ENCODE measurements at places on chromosomes 5 and 9. TPM values are rescaled to one million over a fixed set of nuclear protein-coding genes. Genes with fewer than 3 reads are reported as not detected.
A peak's percentile ranks its signal among the peaks of the same experiment; 100 is the strongest.

DNA sequence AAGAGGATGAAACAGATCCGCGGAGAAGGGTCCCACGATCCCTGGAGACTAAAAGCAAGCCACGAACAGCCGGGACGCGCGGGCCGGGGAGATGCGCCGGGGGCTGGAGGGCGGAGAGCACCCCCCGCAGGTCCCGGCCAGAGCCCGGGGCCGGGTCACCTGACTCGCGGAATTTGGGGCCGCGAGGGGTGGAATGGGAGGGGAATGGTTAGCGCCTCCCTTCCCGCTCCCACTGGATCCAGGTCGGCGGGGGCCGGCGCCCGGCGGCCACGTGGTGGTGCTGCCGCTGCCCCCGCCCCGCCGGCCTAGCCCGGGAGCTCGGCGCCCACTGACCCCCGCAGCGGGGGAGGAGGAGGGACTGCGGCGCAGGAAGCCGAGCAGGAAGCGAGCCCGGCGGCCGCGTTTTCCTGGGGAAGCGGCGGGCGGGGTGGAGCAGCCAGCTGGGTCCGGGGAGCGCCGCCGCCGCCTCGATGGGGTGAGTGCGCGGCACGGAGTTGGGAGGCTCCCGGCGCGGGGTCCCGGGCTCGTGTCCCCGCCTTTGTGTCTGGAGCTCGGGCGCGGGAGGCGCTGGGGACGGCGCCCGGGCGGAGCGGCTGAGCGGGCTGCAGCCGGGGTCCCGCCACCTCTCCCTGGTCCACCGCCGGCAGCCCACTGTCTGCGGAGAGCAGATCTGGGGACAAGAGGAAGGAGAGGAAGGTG, at the start of gene RAI14:
TSS of gene RAI14 (plus strand) at position 328 of the 699 bp plus-strand sequence. CDS start 30,592 bp downstream, outside the sequence.
- DNase-seq, result peak; percentile 87
- peaks cover 15% of the 10 kb centered on the region for H3K36me3 ChIP-seq
- peak within 1 kb of the TSS; percentile 97 for H3K4me3 ChIP-seq
- peak within 1 kb of the TSS; percentile 92 for H3K27ac ChIP-seq

DNA sequence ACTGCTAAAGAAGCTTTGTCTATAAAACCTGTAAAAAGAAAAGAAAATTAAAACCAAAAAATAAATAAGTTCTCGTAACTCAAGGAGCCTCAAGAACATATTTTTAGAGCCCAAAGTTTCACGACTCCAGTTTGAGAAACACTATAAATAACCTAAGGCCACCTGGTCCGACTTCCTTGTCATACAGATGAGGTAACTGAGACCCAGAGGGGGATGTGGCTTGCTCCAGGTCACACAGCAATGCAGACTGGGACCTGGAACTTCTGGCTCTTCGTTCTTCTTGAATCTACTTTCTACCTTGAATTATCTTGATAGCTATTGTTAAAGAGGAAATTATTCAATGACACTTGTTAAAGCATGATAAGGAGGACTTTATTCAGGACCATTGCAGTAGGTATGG, 514.8 kb downstream of the CDK5RAP2 start:
- no peak overlapping the region for H3K27ac ChIP-seq
- no peak for DNase-seq
- peaks cover 4% of the 10 kb centered on the region for H3K27me3 ChIP-seq
- no peaks in the 10 kb centered on the region for H3K36me3 ChIP-seq

- H3K27ac ChIP-seq, result no peak overlapping the region
- no peak overlapping the region for H3K4me3 ChIP-seq
- H3K4me1 ChIP-seq, result peaks cover 6% of the 10 kb centered on the region
- H3K27me3 ChIP-seq, result no peaks in the 10 kb centered on the region
- no peaks in the 10 kb centered on the region for H3K36me3 ChIP-seq
These were observed 9.9 kb downstream of the C9orf40 start for GRCh38 chr9:74942801-74943200.

ESM1 gene
- 8.2 TPM for total RNA-seq

DNA sequence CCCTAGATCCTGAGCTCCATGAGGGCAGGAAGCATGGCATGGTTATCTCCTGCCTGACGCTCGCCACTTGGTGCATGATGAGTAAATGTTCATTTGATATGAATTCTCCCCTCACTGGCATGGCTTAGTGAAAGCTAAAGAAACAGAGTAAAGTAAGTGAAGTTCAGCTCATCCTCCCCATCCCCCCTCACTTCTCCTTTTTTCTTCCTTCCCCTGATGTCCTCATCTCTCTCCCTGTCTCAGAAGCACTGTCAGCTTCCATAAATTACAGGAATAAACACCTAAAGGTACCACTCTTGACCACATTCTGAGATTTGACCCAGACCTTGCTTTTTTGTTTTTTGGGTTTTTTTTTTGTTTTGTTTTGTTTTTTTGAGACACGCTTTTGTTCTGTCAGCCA, 73.3 kb downstream of the SNX18 start:
- DNase-seq, result no peak
- H3K27me3 ChIP-seq, result peaks cover 2% of the 10 kb centered on the region
- no peak overlapping the region for H3K4me3 ChIP-seq
- H3K27ac ChIP-seq, result no peak overlapping the region
- H3K4me1 ChIP-seq, result no peaks in the 10 kb centered on the region
- peaks cover 4% of the 10 kb centered on the region for H3K36me3 ChIP-seq

RGS7BP gene
- 0.23 TPM for total RNA-seq

All from endothelial cell (in vitro differentiated cells).